ENCODE measurements at places on chromosomes 6 and 20.

GRCh38 chr6:6362056-6362840, 41.8 kb upstream of the F13A1 start:
- DNase-seq = no peak

DNA sequence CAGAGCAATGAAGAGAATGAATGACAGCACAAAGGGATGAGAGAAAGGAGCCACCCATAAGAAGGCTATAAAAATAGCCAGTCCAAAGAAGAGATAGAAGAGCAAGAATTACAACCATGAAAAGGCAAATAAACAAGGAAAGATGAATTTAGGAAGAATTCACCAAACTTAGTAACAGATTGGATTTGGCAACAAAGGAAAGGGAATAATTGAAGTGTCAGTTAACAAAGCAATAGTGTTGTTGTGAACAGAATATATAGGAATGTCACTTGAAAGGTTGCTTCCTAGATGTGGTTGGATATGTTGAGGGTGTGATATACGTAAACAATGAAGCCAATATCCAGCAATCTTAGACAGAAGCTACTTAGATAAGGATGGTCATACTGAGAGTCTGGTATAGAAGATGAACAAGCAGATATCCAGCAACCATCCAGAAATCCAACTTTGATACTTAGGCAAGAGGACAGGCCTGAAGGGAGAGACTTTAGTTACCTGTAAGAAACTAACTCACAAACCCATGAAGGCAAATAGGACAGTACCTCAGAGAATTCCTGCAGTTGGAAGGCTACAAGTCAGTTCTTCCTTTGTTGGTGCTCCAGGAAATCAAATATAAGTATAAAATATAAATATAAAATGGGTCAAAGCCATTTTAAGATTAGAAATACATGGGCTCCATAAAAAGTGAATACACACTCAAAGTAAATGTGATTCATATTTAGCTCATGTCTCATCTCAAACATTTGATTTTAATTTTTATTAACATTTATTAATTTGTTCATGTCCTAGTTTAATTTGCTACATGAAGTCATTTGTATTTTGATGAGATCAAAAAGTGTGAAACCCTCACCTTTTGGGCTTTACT, 106.5 kb downstream of the HFE start:
- DNase-seq = no peak

GRCh38 chr6:161540532-161540931, 266.7 kb upstream of the AGPAT4 start:
- DNase-seq = no peak

GRCh38 chr6:39330057-39330456, 7.6 kb upstream of the KCNK16 start:
- peak; percentile 3 for DNase-seq

- DNase-seq = peak; percentile 52
These were observed 3.2 kb upstream of the DYNLRB1 start for GRCh38 chr20:34512955-34513419.

DNA sequence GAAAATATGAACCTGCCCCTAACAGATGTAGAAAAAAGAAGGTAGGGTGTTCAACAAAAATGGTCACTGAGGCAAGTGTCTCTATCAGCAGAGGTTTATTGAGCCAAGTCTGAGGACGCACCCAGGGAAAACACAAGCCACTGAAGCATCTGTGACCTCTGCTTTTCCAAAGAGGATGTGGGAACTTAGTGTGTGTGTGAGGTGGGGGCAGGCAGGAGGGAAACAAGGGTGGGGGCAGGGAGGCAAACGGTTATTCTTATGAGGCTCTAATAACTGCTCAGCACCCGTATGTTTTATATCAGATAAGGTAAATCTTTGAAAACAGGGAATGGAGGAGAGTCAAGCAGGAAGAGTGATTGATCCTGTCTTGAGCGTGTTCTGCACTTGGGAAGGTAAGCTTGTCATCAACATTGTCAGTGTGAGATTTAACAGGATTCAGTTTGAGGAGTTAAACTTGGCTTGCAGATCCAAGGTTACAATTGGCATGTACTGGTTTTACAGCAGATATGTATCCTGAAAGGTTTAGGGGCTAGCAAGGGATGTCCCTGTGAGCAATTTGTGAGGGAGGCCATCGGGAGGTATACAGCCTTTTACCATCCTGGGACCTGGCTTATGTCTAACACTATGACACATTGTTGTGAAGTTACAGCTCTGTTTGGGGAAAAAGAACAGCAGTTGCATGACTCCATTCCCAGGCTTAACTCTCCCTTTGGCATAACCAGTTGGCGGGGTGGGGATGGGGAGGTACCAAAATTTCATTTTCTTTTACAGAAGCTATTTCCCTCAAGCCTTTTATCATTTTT, 33.7 kb downstream of the NINL start:
- DNase-seq = no peak

DNA sequence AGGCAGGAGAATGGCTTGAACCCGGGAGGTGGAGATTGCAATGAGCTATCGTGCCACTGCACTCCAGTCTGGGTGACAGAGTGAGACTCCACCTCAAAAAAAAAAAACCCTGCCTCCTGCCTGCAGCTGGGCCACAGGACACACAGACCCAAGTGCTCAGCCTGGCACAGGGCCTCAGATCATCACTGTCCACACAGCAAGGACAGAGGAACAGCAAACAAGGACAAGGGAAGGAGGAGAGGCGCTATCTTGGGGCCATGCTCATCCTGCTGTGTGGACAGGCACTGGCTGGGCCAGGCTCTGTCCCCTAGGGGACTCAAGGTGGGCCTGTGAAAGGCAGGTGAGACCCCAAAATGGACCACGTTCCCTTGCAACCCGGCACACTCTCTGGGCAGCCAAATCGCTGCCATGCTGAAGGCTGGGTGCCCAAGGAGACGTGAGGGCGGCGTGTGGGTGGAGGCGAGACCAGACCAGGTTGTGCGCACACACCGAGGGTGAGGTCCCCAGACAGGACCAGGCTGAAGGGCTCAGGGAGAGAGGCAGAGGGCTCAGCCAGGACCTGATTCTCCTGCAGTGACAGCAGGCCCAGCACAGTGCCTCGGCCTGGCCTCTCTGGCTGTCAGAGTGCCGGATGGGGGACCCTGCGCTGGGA, 9.1 kb downstream of the UCKL1 start:
- no peak for DNase-seq

GRCh38 chr6:81988446-81988845, 236.0 kb upstream of the TENT5A start:
- no peak for DNase-seq

DNA sequence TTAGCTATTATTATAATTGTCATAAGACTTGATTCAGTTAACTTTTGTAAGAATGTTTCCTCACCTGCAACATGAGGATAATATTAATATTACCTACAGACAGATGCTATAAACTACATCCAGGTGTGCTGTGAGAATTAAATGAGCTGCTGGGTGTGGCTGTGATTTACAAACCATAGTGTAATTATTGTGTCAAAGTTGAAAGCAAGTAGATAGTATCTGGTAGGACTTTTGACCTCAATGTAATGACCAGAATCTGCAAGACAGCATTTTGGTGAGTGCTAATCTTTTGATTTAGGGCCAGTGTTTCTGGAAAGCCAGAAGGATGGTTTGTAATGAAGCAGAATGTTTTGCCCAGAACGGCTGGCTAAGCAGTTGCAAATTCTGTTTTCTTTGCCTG, 162.5 kb downstream of the TRMT11 start:
- DNase-seq = no peak

DNA sequence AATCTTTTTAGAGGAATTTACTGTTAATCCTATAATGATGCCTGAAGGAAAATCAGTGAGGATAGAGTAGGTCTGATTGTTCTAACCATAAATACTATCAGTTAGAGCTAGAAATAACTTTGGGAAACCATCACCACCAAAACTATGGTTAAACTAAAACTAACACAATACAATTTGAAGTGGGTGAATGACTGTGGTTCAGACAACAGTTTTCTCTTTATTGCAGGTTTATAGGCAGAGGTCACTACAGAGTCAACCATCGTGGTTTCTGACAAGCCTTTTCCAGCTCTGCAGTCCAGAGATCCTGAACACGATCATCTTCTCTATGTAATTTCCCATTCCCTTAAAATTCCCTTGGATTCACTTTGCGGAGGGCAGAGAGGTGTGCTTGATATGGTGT, 134.3 kb downstream of the IBTK start:
- DNase-seq = no peak

DNA sequence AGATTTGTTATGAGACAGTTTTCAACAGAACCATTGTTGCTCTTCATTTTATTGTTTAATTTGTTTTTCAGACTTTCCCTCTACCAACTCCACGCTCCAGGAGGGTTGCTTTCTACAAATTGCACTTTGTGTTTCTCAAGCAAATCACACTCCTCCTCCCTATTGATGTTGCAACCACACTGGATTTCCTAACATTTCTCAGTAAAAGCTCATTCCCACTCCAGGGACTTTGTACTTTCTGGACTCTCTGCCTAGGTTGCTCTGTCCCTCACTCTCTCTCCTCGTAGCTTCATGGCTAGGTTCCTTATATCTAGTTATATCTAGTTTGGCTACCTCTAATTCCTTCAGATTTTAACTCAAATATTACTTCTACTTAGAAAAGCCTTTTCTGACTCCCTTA, 20.3 kb downstream of the PGK2 start:
- DNase-seq = no peak

DNA sequence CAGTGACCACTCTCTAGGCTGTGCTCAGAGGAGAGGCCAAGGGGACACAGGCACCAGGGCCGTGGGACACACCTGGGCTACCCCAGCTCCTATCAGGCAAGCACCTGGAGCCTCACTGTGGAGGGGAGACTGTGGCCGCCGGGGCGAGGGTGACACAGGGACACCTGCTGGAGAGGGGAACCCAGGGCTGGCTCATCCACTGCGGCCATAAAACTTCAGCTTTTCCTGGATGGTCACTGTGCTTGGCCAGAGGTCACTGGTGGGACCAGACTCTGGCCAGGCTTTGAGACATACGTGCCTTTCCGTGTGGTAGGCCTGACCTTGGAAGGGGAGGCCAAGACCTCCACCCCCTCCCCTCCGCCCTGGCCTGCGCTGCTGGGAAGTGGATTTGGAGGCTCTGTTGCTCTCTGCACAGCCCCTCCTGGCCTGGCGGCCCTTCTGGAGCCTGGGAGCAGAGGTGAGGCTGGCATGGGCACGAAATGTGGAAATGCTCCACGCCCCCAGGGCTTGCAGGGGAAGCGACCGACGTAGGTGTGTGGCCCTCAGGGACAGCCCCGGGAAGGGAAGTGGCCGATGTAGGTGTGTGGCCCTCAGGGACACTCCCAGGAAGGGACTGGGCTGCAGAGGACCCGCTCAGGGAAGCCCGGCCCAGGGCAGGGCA, 42.9 kb upstream of the BHLHE23 start:
- no peak for DNase-seq

- DNase-seq = no peak
These were observed 110.4 kb downstream of the ADGB start for GRCh38 chr6:146709036-146709622.

- DNase-seq = peak; percentile 52
These were observed 58.7 kb downstream of the VAPB start for GRCh38 chr20:58447511-58448391.

DNA sequence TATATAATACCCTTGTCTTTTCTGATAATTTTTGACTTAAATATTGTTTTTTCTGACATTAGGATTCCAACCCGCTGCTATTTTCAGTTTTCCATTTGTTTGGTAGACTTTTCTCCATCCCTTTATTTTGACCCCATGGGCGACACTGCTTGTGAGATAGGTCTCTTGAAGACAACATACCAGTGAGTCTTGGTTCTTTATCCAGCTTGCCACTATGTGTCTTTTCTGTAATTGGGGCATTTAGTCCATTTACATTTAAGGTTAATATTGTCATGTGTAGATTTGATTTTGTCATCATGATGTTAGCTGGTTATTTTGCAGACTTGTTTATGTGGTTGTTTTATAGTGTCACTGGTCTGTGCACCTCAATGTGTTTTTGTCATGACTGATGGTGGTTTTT, 67.7 kb upstream of the IRAK1BP1 start:
- DNase-seq = no peak

All from CD4-positive, alpha-beta T cell treated with Interleukin-2 at 100 ng/mL for 4 hours (primary cell).